ENCODE measurements at places on chromosomes 12 and 14. TPM values are rescaled to one million over a fixed set of nuclear protein-coding genes. Genes with fewer than 3 reads are reported as not detected.

GRCh38 chr14:36852981-36853691, 191.5 kb downstream of the PAX9 start:
- no peak for DNase-seq

GRCh38 chr14:92491782-92492181, 21.8 kb upstream of the RIN3 start:
- DNase-seq = no peak

- DNase-seq = no peak
Observed at GRCh38 chr12:26921886-26922285, 15.9 kb downstream of the INTS13 start.

DNA sequence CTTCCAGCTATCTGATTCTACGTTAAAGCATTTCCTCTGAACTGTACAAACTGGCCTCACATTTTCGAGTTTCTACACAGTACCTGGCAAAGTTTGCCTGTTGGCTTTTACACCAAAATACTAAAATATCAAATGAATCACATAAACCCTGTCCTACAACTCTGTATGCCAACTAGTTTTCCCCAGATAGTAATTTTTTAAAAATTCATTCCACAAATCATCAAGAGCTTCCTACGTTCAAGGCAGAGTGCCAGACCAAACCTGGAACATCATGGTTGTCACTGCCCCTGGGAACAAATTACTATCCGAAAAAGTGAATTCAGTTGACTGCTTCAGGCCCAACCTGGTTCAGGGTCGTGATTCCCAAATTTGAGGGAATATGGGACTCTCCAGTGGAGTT, 2.1 kb downstream of the TMEM30B start:
- no peak for DNase-seq

DNA sequence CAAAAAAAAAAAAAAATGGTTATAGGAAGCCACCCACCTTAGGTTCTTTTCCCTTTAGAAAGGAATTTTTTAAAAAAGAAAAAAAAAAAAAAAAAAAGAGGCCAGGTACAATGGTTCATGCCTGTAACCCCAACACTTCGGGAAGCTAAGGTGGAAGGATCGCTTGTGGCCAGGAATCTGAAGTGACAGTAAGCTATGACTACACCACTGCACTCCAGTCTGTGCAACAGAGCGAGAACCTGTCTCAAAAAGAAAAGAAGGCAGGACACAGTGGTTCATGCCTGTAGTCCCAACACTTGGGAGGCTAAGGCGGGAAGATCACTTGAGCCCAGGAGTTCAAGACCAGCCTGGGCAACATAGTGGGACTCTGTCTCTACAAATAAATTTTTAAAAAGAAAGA, 36.0 kb downstream of the SPTLC2 start:
- DNase-seq = no peak

GRCh38 chr12:96108321-96108720, 72.9 kb upstream of the LTA4H start:
- no peak for DNase-seq

DNA sequence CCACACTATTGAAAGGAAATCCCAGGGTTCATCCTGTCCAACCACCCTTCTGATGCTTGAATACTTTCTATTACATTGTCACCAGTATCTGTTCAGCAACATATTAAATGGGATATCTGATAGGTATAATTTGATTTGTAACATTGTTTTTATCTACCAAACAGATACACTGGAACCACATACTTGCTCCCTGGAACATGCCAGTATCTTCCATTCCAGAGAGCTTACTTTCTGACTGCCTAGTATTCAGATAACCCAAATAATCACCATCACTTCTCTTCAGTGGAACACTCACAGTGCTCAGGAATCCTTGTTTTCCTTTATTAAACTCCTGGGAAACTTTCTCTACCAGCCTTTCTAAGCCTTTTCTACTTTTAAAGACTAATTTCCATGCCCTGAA, 19.3 kb downstream of the LRP6 start:
- no peak for DNase-seq

DNA sequence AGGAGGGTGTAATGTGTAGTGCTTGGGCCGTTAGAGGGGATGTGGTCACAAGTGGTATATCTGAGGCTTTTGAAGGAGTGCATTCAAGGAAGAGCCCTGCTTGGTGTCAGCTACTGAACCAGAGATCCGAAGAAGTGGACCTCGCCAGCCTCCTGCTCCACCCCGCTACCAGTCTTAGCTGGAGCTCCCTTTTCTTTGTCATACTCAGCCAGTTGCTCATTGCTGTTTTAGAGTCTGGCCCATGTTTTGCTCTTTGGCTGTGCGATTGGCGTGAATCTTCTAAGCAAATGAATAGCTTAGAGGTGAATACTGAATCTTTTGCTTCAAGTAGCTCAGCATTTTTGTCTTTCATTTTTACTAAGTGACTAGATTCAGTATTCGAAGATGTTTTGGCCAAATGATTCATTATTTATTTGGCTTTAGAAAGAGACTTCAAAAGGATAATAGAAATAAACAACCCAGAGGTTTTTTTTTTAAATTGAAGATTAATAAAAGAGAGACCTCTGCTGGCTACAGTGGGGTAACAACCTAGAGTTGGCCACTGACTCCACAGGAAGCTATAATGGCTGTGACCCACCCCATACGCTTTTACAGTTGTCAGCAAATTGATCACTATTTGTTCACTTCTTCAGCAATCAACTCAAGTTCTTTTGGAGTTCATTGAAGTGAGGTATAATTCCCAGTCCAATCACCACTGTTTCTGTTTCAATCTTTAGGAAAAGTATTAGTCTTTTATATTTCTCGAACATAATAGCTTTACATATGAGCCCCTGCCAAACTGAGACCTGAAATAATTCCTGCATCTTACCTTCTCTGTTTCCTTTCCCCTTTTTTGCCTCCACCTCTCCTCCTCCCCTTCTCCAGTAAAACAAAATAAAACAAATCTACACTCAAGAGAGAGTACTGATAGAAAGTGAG, 19.9 kb downstream of the CDKN1B start:
- peak; percentile 55 for DNase-seq

DNA sequence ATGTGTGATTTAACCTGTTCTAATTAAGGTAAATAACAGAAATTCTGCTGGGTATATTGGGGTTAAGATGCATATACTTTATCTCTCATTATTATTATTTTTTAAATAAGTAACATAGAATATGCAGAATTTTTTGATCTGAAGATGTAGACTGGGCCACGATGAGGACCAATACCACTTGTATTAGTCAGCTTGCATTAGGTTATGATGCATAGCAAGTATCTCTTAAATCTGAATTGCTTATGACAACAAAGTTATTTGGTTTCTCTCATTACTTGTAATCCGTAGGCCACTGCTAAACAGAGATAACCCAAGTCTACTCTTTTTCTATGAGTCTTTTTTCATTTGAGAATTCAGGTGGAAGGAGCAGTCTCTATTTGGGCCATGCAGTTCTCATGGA, 145.5 kb upstream of the NOVA1 start:
- DNase-seq = no peak

DNA sequence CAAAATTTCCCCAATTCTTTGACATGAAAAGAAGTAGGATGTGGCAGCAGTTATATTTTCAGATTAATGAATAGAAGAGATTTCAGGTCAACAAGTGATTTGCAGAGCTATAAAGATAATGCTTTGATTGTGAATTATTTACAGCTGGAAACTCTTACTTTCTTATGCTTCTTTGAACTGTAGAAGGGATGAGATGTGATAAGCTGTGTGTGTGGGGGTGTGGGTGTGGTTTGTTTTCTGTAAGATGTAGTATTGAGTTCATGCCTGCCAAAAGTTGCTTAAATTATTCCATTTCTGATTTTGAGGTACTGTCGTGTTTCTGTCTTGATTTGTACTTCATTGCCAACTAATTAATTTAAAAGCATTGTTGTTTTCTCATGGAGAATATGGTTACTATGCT, 22.7 kb downstream of the AEBP2 start:
- no peak for DNase-seq

DNA sequence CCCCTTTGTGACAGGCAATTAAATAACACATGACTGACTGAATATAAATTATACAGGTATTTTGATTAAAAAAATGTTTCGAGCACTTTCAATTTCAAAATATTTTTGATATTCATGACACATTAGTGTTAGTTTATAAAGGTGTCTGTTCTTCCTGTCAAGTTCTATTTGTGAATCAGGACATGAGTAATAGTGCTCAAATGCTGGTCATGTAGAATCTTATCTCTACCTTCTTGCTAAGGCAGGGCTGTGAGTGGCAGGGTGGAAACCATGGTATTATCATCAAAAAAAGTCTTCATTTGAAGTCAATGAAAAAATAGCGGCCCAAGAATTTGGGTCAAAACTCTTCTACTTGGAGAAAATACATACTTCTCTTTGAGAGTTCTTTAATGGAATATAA, 250.2 kb downstream of the DACT1 start:
- no peak for DNase-seq

- no peak for DNase-seq
Observed at GRCh38 chr12:42140901-42141300, 3.8 kb downstream of the GXYLT1 start.

- no peak for DNase-seq
Observed at GRCh38 chr12:16674885-16675284, 68.9 kb upstream of the LMO3 start.

GRCh38 chr12:16884056-16884455, 278.1 kb upstream of the LMO3 start:
- DNase-seq = no peak

DNA sequence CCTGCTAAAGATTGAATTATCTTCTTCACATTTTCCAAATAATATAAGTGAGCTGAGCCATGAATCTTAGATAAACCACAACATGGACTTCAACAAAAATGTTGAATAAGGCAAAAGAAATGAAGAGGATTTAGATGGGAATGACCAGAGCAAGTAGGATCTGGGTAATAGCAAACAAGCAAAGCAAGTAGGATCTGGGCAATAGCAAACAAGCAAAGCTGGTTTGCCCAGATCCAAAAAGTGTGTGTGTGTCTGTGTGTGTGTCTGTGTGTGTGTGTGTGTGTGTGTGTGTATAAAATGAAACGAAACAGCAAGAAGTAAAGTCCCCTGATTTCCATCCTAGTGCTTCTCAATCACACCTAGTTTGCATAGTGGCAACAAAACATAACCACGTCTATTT, 549.1 kb downstream of the RERGL start:
- no peak for DNase-seq

- no peak for DNase-seq
Observed at GRCh38 chr14:36498938-36499337, 21.1 kb downstream of the NKX2-1 start.

GRCh38 chr12:27635349-27635972, 60.8 kb upstream of the REP15 start:
- DNase-seq = no peak

GRCh38 chr12:22990501-22990900, 365.5 kb downstream of the ETNK1 start:
- no peak for DNase-seq

- no peak for DNase-seq
Observed at GRCh38 chr14:70995211-70995610, 88.0 kb downstream of the PCNX1 start.

DNA sequence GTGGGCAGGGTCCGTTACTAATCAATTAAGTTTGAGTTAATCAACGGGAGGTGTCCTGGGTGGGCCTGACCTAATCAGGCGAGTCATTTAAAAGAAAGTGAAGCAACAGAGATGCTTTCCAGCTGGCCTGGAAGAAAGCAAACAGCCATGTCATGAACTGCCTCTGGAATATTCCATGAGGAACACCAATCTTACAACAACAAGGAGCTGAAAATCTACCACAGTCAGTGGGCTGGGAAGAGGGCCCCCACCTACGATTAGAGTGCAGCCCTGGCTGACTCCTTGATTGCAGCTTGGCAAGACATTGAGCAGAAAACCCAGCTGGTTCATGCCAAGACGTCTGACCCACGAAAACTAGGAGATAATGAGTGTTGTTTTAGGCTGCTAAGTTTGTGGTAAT, 56.2 kb downstream of the SSPN start:
- no peak for DNase-seq

- DNase-seq = no peak
Observed at GRCh38 chr14:24712909-24713308, 78.9 kb upstream of the GZMB start.

- DNase-seq = no peak
Observed at GRCh38 chr14:68542346-68542745, 250.5 kb downstream of the ZFP36L1 start.

REP15 gene
- total RNA-seq = not detected

PTPRQ gene
- total RNA-seq = not detected

ACIN1 gene
- total RNA-seq = 282 TPM

MYH7 gene
- not detected for total RNA-seq

OR4K5 gene
- not detected for total RNA-seq

Data from CD4-positive, alpha-beta T cell (primary cell).